ENCODE measurements at places on chromosomes 6 and 20.
A peak's percentile ranks its signal among the peaks of the same experiment; 100 is the strongest.

GRCh38 chr6:158847012-158847529 is 27.9 kb upstream of the EZR start:
- DNase-seq: no peak

DNA sequence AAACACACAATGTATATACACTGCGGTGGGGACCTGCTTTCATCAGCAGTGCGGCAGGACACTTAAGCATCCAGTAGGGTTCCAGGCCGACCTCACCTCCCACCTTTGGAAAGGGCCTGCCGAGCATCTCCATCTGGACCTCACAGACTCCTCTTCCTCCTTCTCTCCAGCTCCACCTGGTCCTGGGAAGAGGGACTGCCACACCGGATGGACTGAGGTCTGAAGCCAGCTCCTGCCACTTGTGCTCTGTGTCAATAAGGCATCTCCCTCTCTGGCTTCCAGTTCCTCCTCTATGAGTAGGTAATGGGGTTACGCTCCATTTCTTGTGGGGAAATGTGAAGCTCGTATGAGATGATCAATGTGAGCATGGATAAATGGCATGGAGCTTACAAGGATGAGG is 19.1 kb upstream of the NNAT start:
- DNase-seq: no peak

- no peak for DNase-seq
Measured at GRCh38 chr6:88120635-88121034, 45.5 kb downstream of the CNR1 start.

DNA sequence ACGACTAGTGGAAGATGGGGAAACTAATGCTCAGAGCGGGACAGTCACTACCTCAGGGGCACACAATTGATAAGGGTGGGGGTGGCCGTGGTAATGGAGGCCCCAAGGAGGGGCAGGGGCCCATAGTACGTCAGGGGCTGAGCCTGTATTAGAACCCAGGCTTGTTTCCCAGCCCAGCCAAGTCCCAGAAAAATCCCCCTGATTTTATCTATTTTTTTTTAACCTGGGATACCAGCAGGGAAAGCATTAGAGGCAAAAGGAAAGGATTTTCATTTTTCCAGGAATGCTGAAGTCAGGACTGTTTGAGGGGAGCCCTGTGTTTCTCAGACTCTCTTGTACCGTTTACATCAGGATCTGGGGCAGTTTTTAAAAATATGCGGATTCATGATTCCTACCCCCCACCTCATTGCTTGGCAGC is 382 bp downstream of the MYH7B start:
- DNase-seq: no peak

- peak; percentile 56 for DNase-seq
Measured at GRCh38 chr20:2124564-2125213, 23.1 kb downstream of the STK35 start.

GRCh38 chr6:21800948-21801438 is 207.4 kb downstream of the SOX4 start:
- no peak for DNase-seq

DNA sequence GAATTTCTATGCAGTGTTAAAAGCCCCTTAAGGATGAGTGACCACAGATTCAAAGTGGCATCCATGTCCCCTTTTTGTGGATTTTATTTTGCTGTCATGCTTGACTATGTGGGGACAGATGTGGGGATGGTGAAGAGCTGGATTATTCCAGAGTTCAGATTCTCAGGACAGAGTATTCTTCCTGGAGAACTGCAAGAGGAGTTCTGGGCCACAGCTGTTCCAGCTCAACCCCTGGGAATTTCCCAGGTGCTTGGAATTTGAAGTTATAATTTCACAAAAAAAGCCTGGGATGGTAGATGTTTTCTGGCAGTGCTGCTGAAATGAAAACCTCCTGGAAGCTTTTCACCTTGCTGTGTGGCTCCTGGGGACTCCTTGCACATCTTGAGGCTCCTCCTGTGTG is 671.8 kb upstream of the MARCKS start:
- DNase-seq: no peak

DNA sequence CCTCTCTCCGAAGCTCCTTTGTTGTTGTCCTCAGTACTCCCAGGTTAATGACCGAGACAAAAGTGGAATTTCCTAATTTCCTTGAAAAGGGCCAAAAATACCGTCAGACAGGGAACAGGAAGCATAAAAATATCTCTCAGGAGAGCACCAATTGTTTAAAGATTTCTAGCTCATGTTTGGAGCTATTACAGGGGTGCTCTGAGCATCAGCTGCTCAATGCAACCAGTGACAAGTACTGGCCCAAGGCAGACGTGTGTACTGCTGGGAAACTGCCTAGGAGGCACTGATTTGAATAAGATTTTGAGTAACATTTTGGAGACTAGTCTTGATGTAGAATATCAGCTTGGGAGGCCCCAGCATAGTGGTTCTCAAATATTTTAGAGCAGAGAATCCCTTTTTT is 17.3 kb downstream of the LAMA4 start:
- no peak for DNase-seq

- DNase-seq: no peak
Measured at GRCh38 chr20:24109008-24109407, 120.4 kb upstream of the GGTLC1 start.

GRCh38 chr6:146884728-146885127 is 286.0 kb downstream of the ADGB start:
- DNase-seq: no peak

GRCh38 chr20:11261533-11262000 is 587.8 kb upstream of the JAG1 start:
- no peak for DNase-seq

- peak; percentile 67 for DNase-seq
Measured at GRCh38 chr20:34365765-34366213, 2.7 kb downstream of the ITCH start.

GRCh38 chr6:46491628-46492547 is 639 bp upstream of the RCAN2 start:
- DNase-seq: no peak

DNA sequence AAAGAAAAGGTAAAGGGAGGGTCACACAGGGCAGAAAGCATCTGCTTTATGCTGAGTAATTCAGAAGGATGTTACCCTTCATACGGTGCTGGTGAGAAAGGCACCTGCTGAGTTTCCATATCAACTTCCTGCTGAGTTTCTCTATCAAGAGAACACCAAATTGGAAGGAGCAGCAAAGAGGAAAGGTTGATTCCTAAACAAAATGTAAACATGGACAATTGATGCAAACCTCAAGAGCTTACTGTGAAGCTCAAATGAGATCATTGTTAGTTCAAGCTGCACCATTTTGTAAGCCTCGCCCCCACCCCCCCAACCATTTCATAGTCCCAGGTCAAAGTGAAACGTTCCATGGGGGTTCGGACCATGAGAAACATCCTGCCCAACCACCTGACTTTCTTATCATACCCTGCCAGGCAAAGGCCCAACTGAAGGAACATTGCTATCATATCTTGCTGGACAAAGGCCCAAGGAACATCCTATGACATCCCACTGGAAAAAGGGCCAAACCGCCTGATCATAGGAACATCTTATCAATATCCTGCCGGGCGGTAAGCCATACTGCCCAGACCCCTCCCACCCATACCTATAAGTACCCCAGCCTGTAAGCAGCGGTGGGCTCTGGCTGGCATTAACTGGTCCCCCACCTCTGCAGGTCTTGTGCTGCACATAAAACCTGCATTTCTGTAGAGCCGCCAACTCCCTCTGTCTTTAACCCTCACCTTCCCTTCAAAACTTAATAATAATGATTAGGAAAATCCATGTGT is 171.6 kb downstream of the UBE3D start:
- no peak for DNase-seq

GRCh38 chr6:3421791-3422434 is 34.9 kb downstream of the SLC22A23 start:
- no peak for DNase-seq

GRCh38 chr6:103167345-103168071 is 1692.2 kb downstream of the HACE1 start:
- no peak for DNase-seq

GRCh38 chr20:32302507-32302872 is 25.0 kb downstream of the KIF3B start:
- no peak for DNase-seq

- no peak for DNase-seq
Measured at GRCh38 chr20:257419-257818, at the start of gene DEFB132. Gene DEFB132, plus strand, starts transcription at chr20:257724. Its CDS starts 55 bp downstream, at chr20:257779.

GRCh38 chr6:89564752-89565427 is 73.7 kb downstream of the LYRM2 start:
- no peak for DNase-seq

- peak; percentile 62 for DNase-seq
Measured at GRCh38 chr6:118709859-118710350, 58.5 kb upstream of the CEP85L start.

GRCh38 chr20:50085481-50086365 is 27.2 kb downstream of the UBE2V1 start:
- DNase-seq: peak; percentile 29

DNA sequence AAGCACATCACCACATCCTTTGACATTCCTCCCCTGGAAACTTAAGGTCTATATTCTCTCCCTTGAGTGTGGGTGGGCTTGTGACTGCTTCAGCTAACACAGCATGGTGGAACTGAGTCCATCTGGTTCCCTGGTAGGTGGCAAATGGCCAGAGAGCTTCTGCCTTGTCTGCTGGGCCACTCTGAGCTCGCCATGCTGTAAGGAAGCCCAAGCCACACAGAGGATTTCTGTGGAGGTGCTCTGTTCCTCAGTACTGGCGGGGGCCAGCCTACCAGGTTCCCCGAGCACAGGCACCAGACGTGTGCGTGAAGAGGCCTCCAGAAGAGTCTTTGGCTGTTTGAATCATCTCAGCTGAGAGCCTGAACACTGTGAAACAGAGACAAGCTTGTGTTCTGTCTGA is 41.6 kb upstream of the PMEPA1 start:
- no peak for DNase-seq

GRCh38 chr20:49399329-49399728 is 83.1 kb downstream of the KCNB1 start:
- no peak for DNase-seq

GRCh38 chr6:14193524-14193923 is 76.0 kb downstream of the CD83 start:
- no peak for DNase-seq

All from stimulated activated naive B cell treated with anti-CD40 and anti-IgM and Interleukin-4, amounts not matched to agents 10 μg/mL and 1 μg/mL and 100 μg/mL, for 72 hours (primary cell).